ENCODE measurements at places on chromosomes 16 and 17.

GRCh38 chr16:71767060-71767900 is 41.4 kb downstream of the AP1G1 start:
- no peak for DNase-seq

GRCh38 chr16:2985462-2985861 is 5.2 kb upstream of the PKMYT1 start:
- no peak for DNase-seq

- no peak for DNase-seq
These were observed 27.1 kb upstream of the ANKFN1 start for GRCh38 chr17:56125830-56126819.

GRCh38 chr17:37741341-37742115 is 3.3 kb downstream of the HNF1B start:
- DNase-seq, result no peak

GRCh38 chr17:8409966-8410882 is 12.6 kb upstream of the RNF222 start:
- peak; percentile 83 for DNase-seq

DNA sequence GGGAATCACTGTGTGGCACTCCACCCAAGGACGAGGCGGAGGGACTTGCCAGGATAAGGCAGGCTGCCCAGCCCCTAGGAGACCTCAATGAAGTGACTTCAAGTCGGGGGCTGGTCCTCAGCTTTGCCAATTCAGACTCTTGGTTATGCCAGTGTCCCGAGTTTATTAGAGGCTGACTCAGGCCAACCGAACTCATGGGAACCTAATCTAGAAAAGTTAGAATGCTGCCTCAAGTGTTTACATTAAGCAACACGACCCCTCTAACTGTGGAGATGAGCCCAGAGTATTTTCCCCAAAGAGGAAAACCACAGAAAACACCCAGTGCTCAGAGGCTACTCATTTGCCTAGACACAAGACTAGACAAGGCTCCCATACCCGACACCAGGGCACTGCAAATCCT is 1.1 kb upstream of the TEKT3 start:
- DNase-seq, result no peak

GRCh38 chr16:81612351-81613163 is 166.5 kb upstream of the PLCG2 start:
- DNase-seq, result no peak

DNA sequence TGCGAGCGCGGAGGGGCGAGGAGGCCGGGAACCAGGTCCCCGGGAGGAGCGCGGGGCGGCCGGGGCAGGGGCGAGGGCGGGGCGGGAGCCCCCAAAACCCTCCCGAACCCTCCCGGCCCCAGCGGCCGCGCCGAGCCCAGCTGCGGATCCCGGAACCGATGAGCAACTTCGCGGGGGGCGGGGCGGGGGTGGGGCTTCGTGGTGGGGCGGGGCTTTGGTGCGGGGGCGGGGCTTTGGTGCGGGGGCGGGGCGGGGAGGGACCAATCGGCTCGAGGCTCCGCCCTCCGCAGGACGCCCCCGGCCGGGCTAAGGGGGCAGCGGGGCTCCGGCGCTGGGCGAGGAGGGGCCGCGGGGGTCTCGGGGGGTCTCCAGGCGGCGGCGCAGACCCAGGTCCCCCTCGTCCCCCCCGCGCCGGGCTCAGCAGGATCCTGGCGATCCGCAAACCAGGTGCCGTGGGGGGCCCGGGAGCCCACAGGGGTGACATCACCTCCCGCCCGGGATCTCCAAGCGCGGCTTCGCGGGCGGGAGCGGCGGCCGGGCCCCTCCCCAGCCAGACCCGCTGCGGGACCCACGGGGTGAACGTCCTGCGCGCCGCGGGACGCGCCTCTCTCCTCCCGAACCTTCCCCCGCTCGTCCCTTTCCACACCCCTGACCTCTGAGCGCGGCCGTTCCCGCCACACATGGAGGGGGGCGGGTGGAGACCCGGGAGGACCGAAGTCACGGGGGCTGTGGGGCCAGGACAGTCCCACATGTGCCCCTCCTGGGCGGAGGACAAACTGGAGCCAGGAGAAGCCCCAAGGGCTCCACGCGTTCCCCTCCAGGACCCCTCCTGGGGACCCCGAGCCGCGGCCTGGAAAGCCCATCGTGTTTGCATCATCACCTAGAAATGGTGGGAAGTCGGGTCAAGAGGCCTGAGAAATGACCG is at the start of gene ABR:
ABR (minus strand) TSS at position 164 of the 925 bp plus-strand sequence. CDS start 254 bp downstream, outside the sequence.
- peak; percentile 44 for DNase-seq

GRCh38 chr17:76278952-76279741 is 14.0 kb downstream of the UBALD2 start:
- peak; percentile 73 for DNase-seq
